Posterior vena cava (tissue), 2 donors: ENCODE measurements at places on chromosomes 1 and 21. TPM values are rescaled to one million over a fixed set of nuclear protein-coding genes. Genes with fewer than 3 reads are reported as not detected.

The KPRP gene
- not detected for total RNA-seq

The PRDM16 gene
- total RNA-seq = 21.1 TPM

The ADGRB2 gene
- 3.8 TPM for total RNA-seq

The BCAN gene
- 0.60 TPM for total RNA-seq

The AK2 gene
- 82.4 TPM for total RNA-seq

The LENEP gene
- total RNA-seq = not detected

The PTCH2 gene
- total RNA-seq = 1.6 TPM

The RXRG gene
- 0.52 TPM for total RNA-seq

The DSCAM gene
- total RNA-seq = 0.05 TPM

The SYPL2 gene
- total RNA-seq = 9.0 TPM

The KCND3 gene
- total RNA-seq = 24.6 TPM
